ENCODE measurements at places on chromosomes 1 and 21.

DNA sequence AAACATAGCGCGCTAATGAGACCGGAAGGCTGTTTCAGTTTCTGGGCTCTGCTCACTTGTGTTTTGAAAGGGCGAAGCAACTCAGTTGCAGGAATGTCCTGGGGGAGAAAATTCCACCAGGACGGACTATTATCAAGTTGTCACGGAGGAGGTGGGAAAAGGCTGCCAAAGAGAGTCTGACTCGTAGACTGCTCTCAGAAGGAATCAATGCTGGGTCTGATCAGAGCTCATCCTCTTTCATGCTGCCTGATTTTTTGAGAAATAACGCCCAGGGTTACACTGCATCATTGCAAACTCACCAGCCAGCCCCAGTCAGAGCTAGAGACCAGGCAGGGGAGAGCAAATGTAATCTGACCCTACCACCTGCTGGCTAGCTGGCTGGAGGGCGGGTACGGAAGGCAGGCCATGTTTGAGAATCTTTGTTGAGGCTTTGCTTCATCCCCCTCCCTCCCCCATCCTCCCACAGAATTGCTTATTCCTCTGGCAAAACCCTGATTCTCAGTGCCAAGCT lies 36.4 kb upstream of the BCL9 start:
- DNase-seq: peak; percentile 83

GRCh38 chr21:29511096-29511495 lies 212.4 kb downstream of the BACH1 start:
- no peak for DNase-seq

- no peak for DNase-seq
Observed at GRCh38 chr1:94823116-94823515, 3.0 kb downstream of the SLC44A3 start.

GRCh38 chr1:17933501-17933900 lies 174.1 kb upstream of the IGSF21 start:
- DNase-seq: no peak

- no peak for DNase-seq
Observed at GRCh38 chr1:11042995-11043874, 3.8 kb downstream of the MASP2 start.

GRCh38 chr21:45511661-45512431 lies 30.4 kb downstream of the SLC19A1 start:
- no peak for DNase-seq

- peak; percentile 94 for DNase-seq
Observed at GRCh38 chr1:174022080-174022975, at the start of gene RC3H1. Gene RC3H1 (minus strand): TSS chr1:174022357. CDS start chr1:173992985, 29,372 bp downstream.

DNA sequence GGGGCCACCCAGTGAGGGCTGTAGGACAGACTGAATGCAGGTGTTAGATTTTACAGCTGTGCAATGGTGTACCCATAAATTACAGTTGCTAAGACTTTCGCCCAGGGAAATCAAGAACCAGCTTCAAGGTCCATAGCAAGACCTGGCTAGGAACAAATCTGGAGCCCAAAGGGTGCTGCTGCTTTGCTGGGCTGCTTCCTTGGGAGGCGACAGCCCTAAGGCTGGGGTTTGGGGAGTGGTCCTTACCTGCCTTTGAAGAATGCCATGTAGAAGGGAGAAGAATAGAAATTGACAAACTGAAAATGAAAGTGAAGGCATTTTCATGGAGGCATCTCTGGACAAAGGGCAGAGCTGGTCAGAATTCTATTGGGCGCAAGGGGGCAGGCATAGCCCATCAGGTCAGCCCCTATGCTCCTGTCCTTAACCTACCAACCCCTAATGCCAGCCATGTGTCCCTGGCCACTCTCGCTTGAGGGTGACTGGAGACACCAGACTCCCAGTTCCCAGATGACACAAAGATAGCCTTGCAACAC lies 7.6 kb upstream of the ARHGEF19 start:
- DNase-seq: no peak

DNA sequence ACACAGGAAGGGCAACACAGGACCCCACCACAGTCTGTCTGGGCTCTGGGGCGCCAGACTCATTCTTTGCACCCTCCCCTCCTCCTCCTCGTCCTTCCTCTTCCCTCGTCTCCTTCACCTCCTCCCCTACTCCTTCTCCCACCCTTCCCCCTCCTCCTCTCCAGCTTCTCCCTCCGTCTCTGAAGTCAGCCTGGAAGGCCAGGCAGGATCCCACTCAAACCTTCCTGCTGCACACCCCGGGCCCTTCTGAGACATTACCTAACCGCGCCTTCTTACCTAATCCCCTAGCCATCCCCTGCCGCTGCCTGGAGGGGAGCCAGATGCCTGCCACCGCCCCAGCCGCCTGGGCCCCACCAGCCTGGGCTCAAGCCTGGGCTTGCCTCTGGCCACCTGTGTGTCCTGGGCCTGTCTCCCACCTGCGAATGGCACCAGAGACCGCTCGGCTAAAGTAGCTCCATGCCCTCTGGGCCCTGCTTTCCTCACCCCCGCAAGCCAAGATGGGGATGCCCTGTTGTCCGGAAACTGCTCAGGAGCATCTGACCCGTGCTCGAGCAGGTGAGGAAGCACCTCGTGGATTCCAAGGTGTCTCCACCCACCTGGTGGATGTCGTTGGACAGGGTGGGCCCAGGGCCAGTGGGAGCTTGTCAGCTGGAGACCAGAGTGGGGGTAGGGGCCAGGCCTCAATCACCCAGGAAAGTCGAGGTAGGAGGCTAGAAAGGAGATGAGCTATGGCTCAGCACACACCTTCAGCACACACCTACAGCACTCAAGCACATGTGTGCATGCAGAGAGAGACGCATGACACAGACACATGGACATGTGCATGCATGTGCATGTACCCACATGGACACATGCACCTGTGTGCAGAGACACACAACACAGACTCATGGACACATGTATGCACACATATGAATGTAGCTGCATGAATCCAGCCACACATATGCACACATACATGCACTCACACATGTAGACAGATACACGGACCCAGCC lies 31.9 kb downstream of the WNT9A start:
- DNase-seq: no peak

All from NCI-H526 treated with DMSO at 0.1 percent for 48 hours (cell line).